ENCODE measurements at places on chromosomes 7 and 10.

GRCh38 chr10:5599613-5600520, 66.5 kb downstream of the ASB13 start:
- no peak for DNase-seq

- DNase-seq = no peak
These were observed 48.6 kb downstream of the HIBADH start for GRCh38 chr7:27614095-27614494.

DNA sequence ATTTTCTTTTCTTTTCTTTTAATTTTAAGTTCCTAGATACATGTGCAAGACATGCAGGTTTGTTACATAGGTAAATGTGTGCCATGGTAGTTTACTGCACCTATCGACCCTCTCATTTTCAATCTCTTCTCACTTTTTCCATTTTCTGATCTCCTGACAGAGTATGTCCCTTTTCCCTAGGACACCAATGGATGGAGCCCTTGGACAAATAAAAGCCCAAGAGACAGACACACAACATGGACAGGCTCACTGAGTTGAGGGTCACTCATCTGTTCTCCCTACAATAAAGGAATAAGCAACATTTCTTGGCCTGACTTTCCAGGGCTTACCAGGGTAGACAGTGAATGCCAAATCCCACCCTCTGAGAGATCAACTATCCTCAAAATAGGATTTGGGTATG, 15.2 kb upstream of the UBE2D1 start:
- no peak for DNase-seq

GRCh38 chr7:22709857-22710256, 17.1 kb upstream of the IL6 start:
- DNase-seq = no peak

DNA sequence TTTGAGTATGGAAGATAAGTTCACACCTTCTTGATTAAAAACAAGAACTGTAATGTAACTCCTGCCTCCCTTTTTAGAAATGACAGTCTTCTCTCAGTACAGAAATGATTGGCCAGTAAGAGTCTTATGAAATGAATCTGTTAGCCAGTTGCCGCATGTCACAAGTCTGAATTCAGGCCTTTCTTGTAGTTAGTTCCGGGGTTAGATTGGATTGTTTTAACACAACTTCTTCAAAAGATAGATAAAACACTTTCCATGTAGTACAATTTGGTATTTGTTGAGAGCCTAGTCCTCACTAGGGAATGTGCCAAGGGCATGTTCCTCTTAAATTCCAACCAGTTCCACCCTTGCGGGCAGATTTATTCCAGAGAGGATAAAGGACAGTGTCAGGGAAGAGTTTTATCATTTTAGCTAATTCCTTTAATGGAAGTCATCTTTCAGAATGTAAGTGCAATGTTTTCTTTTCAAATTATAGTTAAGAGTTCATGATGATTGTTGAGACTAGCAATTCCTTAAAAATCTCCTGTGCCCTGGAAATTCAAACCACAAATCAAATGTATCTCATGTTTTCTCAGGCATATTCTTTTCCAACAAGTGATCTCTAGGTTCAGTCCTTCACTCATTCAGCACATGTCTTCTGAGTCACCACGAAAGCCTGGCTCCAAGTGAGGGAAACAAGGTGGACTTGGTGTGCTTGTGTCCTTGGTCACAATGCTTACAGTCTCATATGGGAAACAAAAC, 4.1 kb downstream of the FHIP2A start:
- DNase-seq = no peak

DNA sequence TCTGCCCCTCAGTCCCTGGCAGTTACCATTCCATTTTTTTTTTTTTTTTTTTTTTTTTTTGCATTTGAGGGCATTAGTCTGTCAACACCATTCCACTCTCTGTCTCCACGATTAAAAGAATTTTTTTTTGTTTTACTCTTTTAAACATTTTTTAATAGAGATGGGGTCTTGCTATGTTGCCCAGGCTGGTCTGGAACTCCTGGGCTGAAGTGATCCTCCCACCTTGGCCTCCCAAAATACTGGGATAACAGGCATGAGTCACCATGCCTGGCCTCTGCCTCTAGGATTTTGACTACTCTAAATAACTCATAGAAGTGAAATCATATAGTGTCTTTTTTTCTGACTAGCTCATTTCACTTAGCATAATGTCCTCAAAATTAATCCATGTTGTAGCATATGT, 16.5 kb upstream of the CLDN3 start:
- no peak for DNase-seq

GRCh38 chr7:1651031-1651446, 19.0 kb upstream of the ELFN1 start:
- no peak for DNase-seq

DNA sequence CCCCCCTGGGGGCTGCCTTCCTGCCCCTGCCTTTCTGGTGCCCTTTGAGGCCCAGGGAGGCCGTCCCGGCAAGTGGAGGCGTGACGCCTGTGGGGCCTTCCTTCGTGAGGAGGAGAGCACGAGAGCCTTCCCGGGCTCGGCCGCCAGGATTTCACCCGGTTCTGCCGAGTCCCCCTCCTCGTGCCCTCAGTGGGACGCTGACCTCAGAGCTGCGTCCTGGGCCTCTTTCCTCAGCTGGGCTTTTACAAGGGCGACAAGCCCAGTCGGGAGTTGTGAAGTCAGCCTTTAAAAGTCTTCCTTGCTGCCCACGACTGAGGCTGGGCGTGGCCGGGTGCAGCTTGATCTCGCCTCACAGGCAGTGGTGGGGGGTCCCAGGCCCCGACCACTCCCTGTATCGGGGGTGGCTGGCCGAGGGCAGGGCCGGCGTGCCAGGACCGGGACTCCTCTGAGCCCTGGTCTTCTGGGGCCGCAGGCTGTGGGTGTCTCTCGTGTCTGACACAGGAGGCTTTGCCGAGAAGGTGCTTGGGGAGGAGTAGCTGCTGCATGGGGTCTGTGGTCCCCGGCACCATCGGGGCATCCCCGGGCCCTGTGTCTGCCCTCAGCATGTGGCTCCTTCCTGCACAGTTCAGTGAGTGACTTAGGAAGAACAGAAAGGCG, 41.8 kb downstream of the FAM20C start:
- no peak for DNase-seq

DNA sequence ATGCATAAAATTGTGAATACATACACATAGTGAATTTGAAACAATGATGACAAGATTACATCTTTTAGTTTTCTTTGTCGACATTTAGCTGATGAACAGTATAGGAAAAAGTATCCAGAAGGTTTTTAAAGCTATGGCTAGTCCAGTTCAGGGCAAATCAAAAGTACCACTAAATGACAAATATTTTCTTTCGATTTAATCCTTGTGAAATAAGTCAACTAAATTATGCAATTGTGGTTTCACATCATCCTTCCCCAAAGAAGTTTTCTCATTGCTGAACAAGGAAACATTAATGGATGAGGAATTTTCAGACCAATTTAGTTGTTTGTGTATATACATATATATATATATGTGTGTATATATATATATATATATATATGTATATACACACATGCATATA, 774.0 kb downstream of the DNAJB9 start:
- no peak for DNase-seq

- no peak for DNase-seq
These were observed 38.4 kb downstream of the TWIST1 start for GRCh38 chr7:19079066-19079465.

- DNase-seq = no peak
These were observed 369.7 kb downstream of the PLXNA4 start for GRCh38 chr7:132206594-132206993.

DNA sequence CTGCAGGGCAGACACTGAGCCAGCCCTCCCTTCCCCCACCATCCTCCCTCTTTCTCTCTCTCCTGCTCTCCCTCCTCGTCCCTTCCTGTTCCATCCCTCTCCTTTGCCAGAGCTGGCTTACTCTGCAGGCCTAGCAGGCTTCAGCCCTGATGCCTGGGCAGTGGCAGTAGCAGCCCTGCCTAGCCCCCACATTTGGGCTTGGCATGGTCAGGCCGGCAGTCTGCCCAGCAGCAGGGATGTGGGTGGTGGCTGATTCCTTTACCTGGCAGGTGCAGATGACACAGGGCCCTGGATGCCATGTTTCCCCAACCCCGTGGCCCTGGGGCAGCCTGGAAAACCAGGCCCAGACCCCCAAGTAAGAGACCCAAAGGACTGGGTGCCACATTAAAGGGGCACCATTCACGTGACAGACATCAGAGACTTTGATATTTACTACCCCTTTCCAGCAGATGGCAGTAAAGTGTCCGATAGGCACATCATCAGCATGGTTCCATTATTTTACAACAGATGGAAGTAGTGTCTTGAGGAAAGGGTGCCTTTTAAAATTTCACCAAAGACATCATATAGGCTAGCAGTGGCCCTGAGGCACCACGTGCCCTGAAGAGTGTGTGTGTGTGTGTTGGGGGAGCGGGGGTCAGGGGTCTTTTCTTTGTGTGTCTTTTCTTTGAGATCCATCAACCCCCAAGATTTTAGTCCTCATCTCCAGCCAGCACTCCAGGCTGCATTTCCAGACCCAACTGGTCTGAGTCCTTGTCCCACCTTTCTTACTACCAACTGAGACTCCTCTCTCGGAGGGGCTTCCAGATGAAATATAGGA, 5.9 kb downstream of the KCP start:
- DNase-seq = peak; percentile 81

GRCh38 chr10:12572281-12572680, 222.9 kb downstream of the CAMK1D start:
- DNase-seq = no peak

GRCh38 chr7:2404714-2405119, 1.3 kb downstream of the CHST12 start:
- peak; percentile 36 for DNase-seq

DNA sequence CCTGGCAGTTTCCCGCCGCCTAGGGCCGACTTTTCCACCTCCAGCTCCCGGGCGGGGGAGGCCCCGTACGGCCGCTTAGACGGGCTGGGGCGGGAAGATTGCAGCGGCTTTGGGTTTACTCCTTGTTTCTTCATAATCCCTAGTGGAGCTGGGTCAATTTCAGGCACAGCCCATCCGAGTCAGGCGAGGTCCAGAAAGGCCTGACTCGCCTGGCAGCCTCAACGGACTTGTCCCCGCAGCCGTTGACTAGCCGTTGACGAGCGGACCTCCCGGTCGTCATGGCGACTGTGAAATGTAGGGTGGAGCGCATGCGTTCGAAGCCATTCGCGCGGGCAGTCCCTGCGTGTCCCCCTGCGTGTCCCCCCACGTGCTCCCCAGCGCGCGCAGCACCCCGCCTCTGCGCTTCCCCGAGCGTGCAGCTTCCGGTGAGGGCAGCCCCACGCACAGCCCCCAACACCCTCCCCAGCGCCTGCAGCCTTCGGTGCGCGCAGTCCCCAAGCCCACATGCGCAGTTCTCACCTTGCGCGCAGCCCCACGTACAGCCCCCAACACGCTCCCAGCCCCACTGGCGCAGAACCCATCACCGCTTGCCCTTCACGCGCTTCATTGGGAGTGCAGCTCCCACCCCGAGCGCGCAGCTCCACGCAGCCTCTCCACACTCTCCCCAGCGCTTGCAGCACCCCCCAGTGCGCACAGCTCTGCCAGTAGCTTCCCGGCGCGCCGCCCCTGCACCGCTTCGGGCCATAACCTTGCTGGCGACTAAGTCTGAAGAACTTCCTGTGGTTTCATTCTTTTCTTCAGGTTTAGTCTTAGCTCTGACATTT, 67.8 kb downstream of the TBX20 start:
- DNase-seq = no peak

DNA sequence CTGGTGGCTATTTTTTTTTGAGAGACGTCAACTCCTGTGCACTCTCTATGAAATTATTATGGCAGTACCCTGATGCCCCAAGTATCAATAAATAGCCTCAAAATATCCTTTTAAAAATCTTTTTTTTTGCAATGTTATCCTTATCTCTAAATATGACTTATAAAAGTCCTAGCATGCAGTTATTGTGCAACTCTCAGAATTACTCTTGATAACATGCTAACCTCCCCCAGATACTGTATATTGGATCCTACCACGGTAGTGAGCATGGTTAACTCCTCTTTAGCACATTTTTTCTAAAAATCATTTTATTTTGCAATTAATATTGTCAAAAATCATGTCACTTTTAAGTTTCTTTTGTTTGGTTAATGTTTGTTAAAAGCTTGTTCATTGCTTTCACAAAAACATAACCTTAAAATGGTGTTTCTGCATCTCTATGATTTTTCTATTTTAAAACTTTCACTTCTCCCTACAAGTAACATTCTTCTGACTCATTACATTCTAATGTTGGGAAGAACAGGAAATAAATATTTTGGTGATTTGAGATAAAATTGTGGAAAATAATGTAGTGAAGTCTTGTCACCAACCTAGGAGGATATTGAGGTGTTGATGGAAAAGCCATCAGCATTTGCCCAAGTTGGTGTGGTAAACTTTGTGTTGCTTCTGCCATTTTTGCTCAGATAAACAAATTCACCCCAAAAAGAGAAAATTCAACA, 42.1 kb upstream of the ADRA2A start:
- no peak for DNase-seq

DNA sequence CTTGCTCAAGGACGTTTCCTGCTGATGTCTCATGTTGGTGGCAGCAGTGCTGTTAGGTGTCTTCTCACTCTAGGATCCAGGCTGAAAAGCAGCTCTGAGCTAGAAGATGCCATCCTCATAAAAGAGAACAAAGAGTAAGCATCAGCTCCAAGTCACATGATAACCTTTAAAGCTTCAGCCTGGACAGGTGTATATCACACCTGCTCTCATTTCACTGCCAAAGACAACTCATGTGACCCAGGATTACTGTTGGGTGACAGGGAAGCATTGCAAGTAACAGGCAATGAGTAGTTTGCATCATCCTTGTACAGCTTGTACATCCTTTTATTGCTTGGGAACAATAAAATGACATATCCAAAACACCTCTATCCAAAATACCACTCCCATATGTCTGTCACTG, 423.4 kb upstream of the DPP6 start:
- no peak for DNase-seq

- peak; percentile 37 for DNase-seq
These were observed 657.9 kb downstream of the NXPH1 start for GRCh38 chr7:9091282-9091681.

- DNase-seq = no peak
These were observed 874 bp downstream of the GIMAP5 start for GRCh38 chr7:150738092-150738491.

DNA sequence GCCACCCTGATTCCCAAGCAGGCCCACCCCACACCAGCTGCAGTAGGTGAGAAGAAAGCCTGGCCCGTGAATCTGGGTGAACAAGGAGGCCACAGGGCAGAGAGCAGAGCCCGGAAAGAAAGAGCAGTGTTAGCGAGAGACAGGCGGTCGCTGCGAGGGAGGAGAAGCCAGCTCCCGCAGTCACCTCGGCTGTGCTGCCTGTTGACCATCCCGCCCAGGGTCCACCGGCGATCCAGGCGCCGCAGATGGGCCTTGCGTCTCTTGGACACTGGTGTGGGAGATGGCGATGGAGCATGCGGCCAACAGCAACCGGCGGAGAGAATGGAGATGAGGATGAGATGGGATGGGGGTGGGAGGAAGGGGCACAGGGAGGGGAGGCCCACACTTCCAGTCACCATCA, 128.8 kb downstream of the NEURL1 start:
- DNase-seq = no peak

GRCh38 chr7:71987200-71987767, 424.9 kb downstream of the CALN1 start:
- DNase-seq = no peak

DNA sequence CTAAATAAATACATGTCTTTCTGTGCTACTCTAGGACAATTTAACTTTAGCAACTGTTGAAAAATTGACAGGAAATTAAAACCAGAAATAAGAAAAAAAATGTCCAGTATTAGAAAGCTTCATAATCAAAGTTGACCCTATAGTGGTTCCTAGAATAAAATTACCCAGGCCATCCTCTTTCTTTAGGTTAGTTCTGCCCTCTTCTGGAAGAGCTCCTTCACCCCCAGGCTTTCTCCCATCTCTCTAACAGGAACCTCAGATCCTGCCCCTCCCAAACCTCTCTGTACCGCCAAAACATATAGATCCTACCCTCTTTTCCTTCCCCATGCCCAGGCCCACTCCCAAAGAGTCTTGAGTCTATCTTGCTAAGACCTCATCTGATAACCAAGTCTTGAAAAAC, 159.4 kb upstream of the CDK1 start:
- no peak for DNase-seq
